ENCODE measurements at places on chromosomes 6 and 20.

DNA sequence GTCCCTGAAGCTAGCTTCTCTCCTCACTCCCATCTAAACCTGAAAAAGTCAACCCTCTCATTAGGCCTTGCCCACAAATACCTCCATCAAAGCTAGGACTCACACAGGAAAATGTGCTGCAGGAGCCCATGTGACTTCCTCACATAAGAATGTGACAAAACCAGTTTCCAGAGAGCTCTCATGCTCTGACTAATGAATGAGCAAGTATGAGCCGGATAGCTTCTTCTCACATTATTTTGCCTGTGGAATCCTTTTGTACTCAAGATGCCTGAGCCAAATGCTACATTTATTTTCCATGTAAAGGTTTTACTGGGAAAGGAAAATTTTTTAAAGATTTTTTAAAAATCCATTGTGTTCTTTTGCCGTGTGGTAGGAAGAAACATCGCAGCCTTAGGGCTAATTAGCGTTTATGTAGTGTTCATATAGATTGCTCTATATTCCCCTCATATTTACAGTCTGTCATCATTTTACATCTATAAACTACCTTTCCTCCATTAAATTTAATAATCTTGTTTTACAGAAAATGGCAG lies 68.6 kb upstream of the CCN6 start:
- peak; percentile 28 for DNase-seq

- DNase-seq: no peak
Measured at GRCh38 chr6:156688620-156688971, 88.6 kb upstream of the ARID1B start.

DNA sequence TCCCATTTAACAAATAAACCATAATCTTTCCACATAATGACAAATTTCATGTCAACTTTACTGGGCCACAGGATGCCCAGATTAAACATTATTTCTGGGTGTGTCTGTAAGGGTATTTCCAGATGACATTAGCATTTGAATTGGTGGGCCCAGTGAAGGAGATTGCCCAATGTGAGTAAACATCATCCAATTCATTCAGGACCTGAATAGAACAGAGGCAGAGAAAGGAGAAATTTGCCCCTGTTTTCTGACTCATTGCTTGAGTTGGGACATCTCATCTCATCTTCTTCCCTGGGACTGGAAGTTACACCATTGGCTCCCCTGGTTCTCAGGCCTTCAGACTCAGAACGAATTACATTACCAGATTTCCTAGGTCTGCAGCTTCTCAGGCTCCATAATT lies 142.9 kb downstream of the TPBG start:
- DNase-seq: no peak

- no peak for DNase-seq
Measured at GRCh38 chr6:1770968-1771723, 161.4 kb downstream of the FOXC1 start.

GRCh38 chr6:156508126-156508525 lies 269.1 kb upstream of the ARID1B start:
- DNase-seq: no peak

GRCh38 chr6:39249278-39249677 lies 20.0 kb upstream of the KCNK5 start:
- DNase-seq: no peak

GRCh38 chr6:127267646-127268625 lies 1.3 kb downstream of the RNF146 start:
- DNase-seq: no peak

DNA sequence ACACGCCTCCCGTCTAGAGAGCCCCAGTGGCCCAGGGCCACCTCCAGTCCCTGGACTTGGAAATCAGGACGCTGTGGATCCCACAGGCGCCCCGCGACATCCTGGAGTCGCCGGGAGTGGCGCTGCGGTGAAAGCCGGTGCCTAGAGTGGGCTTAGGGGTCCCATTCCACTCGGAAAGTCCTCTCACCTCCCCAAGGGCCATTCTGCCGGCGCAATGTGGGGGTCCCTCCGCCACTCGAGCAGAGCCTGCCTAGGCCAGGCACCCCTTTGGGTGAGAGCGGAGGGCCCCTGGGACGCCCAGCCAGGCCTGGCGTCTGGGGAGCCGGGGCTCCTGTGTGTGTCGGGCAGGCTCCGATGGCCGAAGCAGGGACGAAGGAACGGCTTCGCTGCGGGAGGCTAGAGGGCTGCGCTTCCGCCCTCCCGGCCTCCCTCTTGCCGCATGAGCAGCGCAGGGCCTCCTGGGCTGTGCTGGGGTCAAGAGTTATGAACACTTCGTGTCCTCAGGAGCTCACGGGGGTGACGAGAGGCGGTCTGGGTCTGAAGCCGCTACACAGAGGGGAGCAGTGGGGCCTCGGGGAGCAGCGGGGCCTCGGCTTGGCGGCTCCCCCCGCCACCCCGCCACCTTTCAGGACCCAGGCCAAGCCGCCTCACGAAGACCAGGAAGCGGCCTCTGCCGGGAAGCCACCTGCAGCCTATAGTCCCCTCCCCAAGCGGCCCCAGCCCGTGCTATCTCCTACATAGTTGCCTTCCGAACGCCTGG lies 13.6 kb downstream of the POU3F2 start:
- DNase-seq: no peak

DNA sequence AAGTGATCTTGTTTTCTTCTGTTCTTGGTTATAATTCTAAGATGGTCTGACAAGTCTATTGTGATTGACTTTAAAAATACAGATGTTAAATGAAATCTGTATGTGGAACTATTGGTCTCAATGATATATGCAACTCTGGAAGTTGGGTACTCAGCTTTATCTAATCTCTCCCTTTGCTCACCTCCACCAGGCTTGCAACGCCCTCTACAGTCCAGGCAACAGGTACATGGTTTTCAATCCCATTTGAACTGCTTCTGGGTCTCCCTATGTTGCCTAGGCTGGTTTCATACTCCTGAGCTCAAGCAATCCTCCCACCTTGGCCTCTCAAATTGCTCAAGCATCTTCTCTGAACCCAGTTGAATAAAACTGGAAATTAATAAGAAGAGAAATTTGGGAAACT lies 25.6 kb upstream of the HLA-DQB1 start:
- DNase-seq: peak; percentile 44

DNA sequence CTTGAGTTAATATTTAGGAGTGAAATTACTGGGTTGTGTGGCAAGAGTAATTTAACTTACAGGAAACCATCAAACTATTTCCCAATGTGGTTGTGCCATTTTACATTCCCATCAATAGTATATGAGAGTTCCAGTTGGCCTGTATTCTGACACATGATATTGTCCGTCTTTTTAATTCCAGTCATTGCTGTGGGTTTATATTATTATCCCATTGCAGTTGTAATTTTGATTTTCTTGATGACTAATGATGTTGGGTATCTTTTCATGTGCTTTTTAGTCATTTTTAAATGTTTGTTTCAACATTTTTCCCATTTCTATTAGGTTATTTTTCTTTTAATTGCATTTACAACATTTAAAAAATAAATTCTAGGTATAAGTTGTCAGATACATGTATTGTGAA lies 614.0 kb downstream of the UTRN start:
- no peak for DNase-seq

DNA sequence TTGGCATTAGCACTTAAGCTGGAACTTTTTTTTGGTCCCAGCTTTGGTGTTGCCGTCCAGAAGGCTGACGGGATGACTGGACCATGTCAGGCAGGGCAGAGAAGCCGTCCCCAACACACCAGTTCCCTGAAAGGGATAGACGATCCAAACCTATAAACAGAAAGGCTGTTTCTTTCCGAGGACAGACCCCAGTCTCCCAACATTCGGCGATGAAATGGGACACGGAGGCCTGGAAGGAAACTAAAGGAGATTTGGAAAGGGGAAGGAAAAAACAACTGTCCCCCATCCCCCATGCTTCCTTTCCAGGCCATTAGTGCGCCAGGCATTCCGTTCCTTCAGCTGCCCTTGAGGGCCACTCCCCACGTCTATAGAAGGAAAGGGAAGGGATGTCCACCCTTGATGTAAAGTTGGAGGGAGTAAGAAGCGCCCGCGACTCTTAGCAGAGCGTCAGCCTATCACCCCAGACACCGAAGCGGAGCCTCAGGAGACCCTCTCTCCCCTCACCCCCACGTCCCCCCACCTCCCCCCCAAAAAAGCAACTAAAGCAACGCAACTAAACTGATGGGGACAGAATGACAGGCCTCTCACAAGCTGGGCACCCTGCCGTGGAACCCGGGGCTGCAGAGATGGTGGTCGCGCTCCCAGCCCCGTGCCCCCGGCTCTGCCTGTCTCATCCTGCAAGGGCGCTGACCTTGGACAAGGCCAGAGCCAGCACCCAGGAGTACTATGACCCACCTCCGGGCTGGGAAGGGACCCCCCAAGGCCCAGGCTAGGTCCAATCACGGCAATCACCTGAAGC lies 638 bp downstream of the BLCAP start:
- DNase-seq: no peak

DNA sequence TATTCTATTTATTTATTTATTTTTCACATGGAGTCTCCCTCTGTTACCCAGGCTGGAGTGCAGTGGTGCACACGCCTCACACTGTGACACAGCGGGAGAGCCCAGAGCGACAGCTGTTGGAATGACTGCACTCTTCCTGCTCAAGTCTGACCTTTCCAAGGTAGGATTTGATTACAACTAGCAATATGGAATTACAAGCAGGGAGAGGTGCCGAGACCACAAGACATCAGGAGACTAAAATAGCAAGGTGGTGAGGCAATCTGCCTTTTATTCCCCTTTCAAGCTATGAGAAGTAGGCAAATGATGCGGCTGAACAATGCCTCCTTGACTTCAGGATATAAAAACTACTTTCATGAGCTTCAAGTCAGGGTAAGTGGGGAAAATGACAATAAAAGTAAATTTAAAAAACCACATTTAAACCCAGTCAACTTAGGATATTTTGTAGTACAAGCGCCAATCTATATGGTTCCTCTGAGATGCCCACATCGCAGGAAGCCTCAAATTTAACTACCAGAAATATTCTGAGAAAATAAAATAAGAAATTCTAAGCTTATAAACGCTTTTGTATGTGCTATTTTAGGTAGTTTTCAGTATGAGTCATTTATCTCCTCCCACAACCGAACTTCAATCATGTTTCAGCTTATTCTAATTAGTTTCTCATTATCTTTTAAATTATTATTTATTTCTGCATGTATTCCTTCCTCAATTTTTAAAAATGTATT lies 146.9 kb upstream of the SGK1 start:
- no peak for DNase-seq

GRCh38 chr6:53378208-53378607 lies 29.5 kb upstream of the ELOVL5 start:
- no peak for DNase-seq

DNA sequence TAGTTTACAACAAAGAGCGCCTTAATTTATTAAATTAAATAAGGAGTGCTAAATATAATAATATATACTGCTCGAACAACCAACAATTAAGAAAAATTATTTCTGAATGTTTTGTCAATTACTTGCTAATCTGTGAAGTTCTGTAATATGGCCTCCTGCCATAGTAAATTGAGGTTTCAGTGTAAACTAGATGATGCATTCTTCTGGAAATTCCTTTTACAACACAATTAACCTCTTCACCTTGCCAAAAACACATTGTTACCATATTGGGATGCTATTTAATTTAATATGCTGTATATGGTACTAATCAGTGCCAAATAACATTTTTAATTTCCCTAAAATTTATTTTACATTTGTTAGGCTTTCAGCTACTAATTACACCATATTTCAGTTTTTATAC lies 808.4 kb upstream of the CITED2 start:
- DNase-seq: no peak
